ENCODE measurements at places on chromosomes 5 and 9.
A peak's percentile ranks its signal among the peaks of the same experiment; 100 is the strongest.

DNA sequence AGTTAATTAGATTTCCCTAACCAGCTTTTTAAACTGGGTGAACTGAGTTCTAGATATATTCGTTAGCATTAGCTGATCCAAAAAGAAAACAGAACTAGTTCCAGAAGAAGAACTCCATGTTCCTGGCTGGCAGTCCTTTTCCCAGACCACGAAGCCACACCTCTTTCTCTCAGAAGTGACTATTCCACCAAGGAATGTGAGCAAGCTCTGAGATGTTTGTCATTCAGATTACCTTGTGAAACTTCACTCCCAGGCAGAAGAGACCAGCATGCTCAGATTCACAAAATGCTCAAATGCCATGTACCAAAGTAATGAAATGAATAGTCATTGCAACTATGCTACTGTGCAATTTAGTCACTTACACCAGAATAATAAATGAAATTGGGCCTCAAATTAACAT lies 4.4 kb upstream of the SSBP2 start:
- no peak for DNase-seq

DNA sequence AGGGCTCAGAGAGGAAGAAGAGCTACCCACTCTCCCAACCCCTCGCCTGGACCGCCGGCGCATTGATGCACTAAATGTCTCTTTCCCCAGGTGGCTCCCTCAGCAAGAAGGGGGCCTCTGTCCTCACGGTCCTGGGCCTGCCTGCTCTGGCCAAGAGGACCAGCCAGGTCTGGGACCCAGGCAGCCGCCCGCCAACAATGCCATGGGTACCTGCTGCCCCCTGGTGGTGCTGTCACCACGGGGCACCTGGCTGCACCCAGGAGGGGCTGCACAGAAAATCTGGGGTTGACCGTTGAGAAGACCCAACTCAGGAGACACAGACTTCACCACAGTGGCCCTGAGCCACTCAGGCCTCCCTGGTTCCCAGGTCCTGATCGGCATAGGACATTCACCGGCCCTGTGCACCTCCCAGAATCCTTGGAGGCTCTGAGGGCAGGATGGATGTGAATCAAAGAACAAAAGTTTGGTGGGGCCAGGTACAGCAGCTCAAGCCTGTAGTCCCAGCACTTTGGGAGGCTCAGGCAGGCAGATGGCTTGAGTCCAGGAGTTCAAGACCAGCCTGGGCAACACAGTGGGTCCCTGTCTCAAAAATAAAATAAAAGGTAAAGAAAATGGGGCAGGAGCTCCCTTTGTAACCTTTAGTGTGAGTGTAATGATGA lies 2.4 kb upstream of the VAV2 start:
- peak; percentile 89 for DNase-seq

DNA sequence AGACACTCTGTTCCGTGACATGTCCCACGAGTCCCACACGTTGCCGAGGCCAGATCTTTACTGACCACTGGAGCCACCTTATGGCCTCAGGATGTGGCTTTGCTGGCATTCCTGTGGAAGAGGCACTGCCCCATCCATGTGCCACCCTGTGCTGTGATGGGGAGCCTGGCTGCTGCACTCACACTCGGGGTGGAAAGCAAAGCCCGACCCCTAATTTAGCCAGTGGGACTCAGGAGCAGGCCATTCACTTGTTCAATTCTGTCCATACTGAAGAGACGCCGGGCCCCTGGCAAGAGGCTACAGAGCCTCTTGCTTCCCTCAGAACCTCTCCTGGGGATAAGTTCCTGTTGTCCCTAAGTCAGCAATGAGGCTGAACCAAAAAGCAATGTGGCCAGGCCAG lies 18.6 kb upstream of the CEP72 start:
- DNase-seq: no peak

- no peak for DNase-seq
These were observed 227.2 kb downstream of the RAB3C start for GRCh38 chr5:58810086-58810485.

DNA sequence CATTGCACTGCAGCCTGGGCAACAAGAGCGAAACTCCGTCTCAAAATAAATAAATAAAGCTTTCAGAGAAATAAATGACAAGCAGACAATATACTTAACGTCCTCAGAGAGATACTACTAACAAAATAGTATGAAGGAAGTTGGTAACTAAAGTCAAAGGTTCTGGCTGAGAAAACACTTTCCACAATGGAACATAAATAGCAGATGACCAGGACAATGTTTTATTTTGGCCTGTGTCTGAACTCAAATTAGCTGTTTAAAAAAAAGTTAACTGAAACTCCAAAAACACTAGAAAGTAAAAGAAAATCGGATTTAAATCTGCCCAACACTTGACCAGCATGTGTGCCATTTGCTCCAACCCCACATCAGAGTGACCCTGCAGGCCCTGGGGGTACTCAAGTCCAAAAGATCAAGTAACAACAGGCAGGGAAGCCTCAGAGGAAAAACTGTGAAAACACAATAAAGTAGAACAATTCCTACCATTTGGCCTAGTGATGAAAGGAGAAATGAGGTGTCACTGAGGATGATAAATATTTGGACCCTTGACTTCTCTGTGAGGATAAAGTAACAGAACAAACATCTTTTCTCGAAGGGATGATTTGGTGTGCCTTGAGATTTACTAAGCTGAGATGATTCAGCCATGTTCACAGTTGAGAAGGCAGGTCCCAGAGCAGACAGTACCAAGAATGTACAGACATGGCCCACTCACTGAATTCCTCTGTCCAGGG lies 47.7 kb downstream of the LHFPL2 start:
- no peak for DNase-seq

DNA sequence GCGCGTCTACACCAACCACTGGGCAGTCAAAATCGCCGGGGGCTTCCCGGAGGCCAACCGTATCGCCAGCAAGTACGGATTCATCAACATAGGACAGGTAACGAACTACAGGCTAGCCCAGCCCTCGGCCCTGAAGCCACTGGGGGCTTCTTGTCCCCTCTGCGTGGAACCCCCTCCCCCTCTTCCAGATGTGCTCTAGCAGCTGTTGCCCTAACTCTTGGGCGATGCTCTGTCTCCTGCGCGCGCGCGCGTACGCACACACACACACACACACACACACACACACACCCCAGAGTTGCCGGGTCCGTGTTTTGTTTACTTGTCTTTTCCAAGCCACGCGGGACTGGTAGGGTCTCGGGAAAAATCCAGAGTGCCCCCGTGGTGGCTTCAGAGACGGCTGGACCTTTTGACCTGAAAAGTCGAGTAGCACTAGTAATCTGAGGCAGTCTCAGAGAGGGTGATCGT lies 836 bp downstream of the PCSK5 start:
- peak; percentile 67 for DNase-seq

GRCh38 chr5:112532654-112533360 lies 113.7 kb upstream of the EPB41L4A start:
- DNase-seq: no peak

GRCh38 chr5:151451626-151452520 lies 4.5 kb downstream of the SLC36A1 start:
- DNase-seq: no peak

- no peak for DNase-seq
These were observed 23.8 kb downstream of the GABRG2 start for GRCh38 chr5:162091336-162091735.

- peak; percentile 31 for DNase-seq
These were observed 192.1 kb upstream of the TRIM32 start for GRCh38 chr9:116494815-116495634.

DNA sequence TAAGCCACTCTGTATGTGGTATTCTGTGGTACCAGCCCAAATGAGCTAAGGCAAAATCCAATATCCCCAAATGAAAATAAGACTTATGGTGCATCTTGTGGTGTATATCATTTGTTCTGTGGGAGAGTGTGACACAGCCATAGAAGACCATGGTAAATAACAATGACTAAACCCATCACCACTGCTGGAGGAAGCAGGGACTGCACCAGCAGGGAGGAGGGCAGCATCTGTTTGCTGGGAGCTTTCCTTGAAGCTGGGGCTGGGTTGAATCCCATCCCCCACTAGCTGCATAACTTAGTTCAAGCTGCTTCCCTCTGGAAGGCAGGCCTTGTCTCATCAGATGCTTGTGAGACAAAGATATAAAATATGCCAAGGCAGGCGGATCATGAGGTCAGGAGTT lies 14.2 kb downstream of the GADD45G start:
- no peak for DNase-seq

DNA sequence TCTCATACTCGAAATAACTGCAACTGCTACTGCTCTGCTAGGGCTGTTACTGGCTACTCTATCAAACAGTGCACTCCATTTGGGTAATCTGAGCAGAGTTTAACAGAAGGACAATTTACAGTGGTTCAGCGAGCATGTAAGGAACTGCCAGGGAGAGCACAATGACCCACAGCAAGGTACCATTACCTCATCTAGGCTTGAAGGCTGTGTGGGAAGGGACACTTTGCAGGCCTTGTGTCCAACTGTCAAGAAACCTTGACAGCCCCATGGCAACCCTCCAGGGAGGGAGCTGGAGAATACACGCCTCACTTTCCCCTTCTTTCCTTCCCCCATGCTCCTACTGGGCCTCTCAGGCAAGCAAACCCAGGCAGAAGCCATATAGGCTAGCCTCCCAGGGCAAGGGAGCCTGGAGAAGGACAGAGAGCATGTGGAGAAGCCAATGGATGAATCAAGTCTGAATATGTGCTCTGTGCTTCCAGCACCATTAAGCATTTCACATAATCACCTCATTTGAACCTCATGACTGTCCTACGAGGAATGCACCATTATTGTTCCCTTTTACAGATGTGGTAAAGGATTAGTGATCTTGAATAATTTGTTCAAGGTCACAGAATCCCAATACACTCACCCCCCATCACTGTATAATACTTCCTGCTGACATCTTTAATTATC lies 49.9 kb upstream of the JAK2 start:
- DNase-seq: no peak

DNA sequence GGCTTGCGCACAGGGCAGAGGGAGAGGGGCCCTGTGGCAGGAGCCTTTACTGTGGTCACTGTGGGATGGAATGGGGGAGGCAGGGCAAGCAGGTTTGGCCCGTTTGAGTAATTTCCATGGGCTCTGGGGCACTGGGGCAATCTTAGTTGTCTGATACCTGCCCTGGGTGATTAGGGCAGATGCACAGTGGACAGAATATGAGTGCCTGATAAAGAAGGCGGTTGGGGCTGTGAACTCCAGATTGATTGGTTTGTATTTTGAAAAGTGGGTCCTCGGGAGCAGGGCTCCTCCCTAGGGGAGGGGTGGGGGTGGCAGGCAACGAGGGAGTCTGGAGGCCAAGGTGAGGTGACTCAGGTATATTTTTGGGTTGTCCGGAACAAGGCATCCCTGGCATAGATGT lies 247.5 kb downstream of the NSG2 start:
- DNase-seq: no peak

GRCh38 chr9:114480746-114481435 lies 24.4 kb downstream of the WHRN start:
- no peak for DNase-seq

- no peak for DNase-seq
These were observed 33.6 kb upstream of the TRIM32 start for GRCh38 chr9:116653348-116654058.

- DNase-seq: no peak
These were observed 66.1 kb upstream of the ADRA1B start for GRCh38 chr5:159850160-159850559.

- no peak for DNase-seq
These were observed 3.8 kb upstream of the RASEF start for GRCh38 chr9:83066771-83067170.

DNA sequence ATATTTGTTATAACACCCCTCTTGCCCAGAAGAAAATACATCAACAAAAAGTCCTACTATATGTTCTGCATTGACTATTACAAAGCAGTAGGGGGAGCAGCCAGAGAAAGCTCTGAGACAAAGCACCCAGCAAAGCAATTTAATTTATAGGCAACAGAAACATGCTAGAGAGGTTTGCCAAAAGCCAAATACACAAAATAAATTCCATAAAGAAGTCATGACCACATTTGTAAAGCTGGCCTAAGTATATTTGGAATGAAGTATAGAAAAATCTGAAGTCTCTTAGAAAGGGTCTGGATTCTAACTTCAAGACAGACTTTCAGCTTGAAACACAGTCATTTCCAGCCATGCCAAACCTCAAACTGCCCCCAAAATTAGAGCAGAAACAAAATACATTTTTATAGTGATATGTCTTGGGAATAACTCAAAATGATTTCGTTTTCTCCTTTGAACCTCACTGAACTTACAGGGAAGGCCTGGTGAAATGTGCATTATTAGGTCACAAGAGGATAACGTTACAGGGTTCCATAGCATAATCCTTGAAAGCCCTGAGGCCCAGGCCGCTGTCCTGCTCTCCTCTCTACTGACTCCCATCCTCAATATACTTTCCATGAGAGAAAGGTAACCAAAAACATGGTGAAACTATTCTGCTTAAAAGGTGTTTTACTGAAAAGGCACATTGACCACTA lies 451.8 kb downstream of the RAB3C start:
- DNase-seq: no peak

- no peak for DNase-seq
These were observed 103.1 kb downstream of the KIF4B start for GRCh38 chr5:155116456-155117251.

DNA sequence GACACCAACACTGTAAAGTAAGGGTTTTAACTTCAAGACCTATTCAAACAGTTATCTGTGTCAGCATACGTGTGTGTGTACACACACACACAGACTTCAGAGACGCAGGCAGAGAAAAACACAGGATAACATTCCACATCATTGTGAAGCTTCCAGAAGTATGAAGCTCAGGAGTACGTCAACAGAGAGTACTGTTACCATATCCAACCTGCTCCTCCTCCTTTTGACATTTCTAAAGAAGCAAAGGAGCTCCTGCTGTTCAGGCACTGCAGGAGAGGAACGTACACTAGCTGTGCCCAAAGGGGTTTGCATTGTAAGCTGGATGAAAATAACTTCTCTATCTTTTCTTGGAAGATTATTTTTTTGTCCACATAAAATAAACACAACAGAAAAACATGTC lies 180.7 kb downstream of the MEF2C start:
- DNase-seq: no peak

DNA sequence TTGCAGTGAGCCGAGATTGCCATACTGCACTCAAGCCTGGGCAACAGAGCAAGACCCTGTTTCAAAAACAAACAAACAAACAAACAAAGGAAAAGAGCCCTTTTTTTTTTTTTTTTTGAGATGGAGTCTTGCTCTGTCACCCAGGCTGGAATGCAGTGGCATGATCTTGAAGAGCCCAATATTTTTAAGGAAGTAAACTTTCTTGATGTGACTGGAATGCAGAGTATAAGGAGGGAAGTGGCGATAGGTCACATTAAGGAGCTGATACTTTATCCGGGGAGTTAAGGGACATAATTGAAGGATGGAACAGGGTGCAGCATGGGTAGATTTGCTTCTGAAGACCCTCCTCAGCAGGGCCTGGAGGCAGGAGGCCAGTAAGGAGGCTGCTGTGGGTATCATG lies 13.0 kb downstream of the NAIF1 start:
- no peak for DNase-seq

- no peak for DNase-seq
These were observed 17.3 kb upstream of the SMAD5 start for GRCh38 chr5:136115183-136115865.

GRCh38 chr9:137429974-137430722 lies 7.0 kb downstream of the NOXA1 start:
- DNase-seq: no peak

DNA sequence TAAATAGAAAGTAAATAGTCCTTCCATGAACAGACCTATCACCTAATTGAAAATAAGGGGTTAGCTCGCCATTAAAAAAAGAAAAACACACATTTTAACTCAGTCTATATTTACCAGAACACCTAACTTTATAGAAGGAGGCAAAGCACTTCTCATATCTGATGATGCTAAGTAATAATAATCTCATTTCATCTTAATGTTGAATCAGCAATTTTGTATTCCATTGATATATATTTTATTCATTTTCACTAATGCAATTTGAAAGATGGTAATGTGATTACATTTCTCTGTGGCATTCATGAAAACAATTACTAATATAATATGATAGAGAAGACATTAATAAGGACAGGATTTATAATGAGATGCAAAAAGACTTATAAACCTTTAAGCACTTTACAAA lies 276.7 kb downstream of the BNC2 start:
- no peak for DNase-seq
